CMK (cell line): ENCODE measurements at places on chromosomes 13 and 19.

- no peak for DNase-seq
Observed at GRCh38 chr13:95023405-95023804, 277.8 kb downstream of the ABCC4 start.

- no peak for DNase-seq
Observed at GRCh38 chr13:39527961-39528660, 74.9 kb downstream of the LHFPL6 start.

DNA sequence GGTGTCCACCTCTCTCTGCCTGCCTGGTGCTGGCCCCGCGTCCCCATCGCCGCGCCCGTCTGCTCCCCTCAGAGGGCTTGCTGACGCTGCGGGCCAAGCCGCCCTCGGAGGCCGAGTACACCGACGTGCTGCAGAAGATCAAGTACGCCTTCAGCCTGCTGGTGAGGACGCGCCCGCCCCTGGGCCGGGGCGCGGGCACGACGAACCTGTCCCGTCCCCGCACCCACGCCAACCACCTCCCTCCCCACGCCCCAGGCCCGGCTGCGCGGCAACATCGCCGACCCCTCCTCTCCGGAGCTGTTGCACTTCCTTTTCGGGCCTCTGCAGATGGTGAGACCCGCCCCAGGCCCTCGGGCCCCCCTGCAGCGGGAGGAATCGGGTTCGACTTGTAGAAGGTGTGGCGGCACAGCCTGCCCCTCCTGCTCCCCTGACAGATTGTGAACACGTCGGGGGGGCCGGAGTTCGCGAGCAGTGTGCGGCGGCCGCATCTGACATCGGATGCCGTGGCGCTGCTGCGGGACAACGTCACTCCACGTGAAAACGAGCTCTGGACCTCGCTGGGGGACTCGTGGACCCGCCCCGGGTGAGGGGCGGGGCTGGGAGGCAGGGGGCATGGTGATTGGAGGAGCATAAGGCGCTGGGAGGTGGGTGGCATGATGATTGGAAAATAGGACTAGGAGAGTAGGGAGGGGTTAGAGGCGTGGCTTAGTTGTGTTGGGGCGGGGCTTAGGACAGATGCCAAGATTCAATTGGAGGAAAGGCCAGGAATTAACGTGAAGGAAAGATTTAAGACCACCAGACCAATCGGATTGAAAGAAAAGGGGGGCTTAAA is 6.6 kb downstream of the EPS8L1 start:
- peak; percentile 90 for DNase-seq

DNA sequence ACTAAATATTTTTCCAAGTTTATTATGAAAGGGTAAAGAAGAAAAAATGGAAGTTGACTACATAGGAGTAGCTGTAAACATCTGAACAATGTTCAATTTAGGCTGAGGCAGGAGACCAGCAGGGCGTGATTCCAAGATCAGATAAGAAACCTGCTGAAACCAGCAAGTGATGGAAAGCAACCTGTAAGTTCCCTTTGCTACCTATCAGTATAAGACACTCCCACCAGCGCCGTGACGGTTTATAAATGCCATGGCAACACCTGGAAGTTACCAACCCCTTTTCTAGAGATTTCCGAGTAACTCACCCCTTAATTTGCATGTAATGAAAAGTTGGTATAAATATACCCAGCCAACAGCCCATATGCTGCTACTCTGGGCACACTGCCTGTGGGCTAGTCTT is 1.1 kb upstream of the ZNF45 start:
- DNase-seq: no peak

DNA sequence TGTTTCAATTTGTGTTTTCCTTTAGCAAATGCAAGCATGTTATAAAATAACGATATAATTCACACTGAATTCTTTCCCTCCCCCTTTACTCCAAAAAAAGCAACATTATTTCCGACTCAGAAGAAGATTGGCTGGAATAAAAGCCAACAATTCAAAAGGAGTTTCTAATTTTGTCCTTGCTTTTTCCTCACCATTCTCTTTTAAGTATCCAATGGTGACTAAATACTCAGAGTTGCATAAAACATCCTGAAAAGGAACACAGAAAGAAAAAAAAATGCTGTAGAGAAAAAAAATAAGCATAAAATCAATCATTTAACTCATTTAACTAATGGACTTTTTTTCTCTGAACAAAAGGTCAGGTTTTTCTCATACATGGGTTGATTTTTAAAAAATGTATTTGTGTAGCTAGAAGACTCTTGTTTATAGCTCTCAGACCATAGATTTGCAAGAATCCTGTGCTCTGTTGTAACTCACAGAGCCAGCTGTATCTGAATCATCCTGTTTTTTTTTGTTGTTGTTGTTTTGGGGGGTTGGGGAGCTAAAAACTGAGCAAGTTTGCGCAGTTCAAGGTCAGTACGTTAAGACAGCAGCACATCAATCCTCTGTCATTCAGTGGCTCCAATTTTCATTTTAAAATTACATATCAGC is 108.1 kb downstream of the PCDH17 start:
- no peak for DNase-seq

GRCh38 chr13:45511310-45512097 is 46.8 kb downstream of the COG3 start:
- DNase-seq: peak; percentile 12

DNA sequence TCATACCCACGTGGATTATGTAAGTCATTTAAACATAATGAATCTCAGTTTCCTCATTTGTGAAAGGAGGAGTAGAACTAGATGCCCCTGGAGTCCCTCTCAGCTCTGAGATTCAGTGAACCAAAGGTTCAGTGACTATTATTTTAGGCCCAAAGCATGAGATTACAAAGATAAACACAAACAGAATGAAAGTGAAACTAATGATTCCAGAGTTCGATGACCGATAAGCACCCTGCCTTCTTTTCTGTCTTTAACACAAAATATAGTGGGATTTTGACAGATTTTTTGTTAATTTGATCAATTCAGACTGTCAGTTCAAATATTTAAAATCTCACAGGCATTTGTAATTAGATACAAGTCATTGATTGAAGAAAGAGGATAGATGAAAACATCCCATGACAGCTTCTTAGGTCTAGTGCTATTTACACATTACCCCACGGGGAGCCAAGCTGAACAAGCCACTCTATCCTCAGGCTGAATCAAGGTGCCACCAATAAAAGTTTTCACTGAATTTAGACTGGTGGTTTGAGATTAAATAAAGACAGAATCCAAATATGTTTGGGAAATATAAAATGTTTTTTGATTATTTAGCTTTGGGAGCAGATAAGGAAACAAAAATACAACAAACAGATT is 64.6 kb upstream of the RAP2A start:
- no peak for DNase-seq

- DNase-seq: no peak
Observed at GRCh38 chr19:7326105-7326877, 22.4 kb upstream of the ARHGEF18 start.

DNA sequence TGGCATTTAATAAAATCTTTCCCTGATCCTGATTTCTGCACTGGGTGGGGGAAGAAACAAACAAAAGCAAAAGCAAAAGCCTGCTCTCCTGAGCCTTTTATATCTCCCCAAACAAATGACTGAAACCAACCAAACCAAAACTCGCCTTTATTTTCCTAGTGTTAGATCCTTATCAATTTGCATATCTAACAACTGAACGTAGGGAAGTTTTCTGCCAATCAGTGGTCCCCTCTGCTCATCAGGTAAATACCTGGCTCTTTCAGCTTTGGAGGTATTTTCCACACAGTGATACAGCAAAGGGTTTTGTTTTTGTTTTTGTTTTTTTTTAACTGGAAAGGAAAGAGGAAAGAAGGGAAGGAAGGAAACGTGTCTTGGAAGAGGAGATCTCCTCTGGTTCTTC is 3.3 kb downstream of the AMER2 start:
- DNase-seq: no peak

DNA sequence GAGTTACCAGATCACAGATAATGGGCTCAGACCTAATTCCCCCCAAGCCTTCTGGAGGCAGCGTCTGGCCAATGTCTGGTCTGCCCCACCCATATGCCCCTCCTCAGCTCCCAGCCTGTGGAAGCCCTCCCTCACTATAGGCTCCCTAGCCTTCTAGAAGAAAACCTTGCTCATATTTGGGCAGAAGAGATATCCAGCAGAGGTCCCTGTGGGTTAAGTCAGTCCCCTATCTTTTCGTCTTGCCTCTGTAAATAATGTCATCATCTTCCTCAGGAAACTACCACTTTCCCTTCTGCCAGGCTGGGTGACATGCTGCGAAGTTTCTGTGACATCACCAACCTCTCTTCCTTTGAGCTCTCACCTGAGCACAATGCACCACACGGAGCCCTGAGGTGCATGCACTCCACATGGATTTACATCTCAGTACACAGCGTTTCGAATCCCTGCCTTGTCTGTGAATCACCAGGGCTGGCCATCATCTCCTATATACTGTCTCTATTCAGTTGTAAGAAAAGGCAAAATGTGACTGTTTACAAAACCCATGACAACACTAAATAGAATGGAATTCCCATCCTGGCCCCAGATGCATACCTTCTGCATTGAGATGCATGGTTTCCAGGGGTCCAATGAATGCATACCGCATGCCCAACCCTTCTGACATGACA is 112.8 kb downstream of the CRYL1 start:
- DNase-seq: peak; percentile 14

GRCh38 chr13:111114362-111115060 is 599 bp upstream of the ARHGEF7 start:
- no peak for DNase-seq

- peak; percentile 18 for DNase-seq
Observed at GRCh38 chr13:68697551-68697950, 1410.1 kb upstream of the ATXN8OS start.

GRCh38 chr19:18869781-18870530 is 26.0 kb downstream of the CERS1 start:
- no peak for DNase-seq

- DNase-seq: no peak
Observed at GRCh38 chr19:29908963-29909944, 32.8 kb upstream of the URI1 start.

DNA sequence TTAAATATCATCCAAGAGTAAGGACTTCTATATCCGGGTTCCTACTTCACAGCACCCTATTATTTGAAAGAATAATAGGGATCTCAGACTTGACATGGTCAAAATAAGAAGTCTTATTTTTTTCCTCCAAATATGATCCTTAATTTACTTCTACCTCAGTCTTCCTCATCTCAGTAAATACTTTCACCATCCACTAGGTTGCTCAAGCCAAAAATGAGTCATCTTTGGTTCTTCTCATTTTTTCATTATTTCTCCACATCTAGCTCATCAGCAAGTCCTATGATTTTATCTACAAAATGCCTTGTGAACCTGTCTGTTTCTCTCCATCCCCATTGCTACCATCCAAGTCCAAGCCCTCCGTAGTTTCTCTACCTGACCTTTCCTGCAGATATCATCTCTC is 121.9 kb upstream of the GJB6 start:
- no peak for DNase-seq

DNA sequence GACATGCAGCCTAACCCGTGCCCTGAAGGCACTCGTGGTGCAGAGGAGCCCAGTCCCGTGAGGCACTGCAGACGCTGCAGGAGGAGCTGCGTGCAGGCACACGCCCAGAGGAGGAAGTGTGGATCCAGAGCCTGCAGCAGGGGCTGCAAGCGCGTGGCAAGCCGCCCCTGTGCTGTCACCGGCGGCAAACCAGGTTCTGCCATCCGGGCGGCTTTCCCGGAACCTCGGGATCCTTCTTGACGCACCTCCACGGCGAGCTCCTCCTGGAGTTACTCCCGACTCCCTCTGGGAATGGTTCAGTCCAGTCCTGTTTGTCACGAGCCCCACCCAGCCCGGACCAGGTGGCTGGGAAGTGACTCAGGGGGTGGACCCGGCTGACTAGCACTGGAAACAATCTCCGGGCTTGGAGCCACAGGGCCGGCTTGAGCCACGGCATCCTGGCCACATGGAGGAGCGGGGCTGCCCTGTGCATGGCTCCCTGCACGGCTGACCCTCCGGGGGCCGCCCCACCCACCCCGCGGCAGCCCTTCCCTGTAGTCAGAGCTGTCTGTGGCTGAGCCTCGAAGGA is 10.2 kb downstream of the DPP9 start:
- DNase-seq: no peak

DNA sequence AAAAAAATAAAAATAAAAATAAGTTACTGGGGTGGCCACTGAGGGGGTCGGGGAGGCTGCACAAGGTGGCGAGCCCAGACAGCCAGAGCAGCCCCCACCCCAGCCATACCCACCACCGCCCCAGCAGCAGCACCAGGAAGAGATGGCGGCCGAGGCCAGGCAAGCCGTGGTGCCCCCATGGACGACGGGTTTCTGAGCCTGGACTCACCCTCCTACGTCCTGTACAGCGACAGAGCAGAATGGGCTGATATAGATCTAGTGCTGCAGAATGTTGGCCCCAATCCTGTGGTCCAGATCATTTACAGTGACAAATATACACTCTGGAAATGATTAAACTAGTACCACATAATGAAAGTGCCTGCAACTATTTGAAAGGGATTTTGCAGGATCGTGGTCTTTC is 71.6 kb upstream of the ZDHHC20 start:
- DNase-seq: no peak

- DNase-seq: no peak
Observed at GRCh38 chr19:17893766-17894165, 22.0 kb downstream of the SLC5A5 start.

- no peak for DNase-seq
Observed at GRCh38 chr13:27868641-27869435, 51.0 kb upstream of the PDX1 start.

GRCh38 chr13:38520041-38520440 is 166.8 kb upstream of the FREM2 start:
- DNase-seq: no peak

GRCh38 chr19:47518139-47518538 is 3.3 kb upstream of the NAPA start:
- DNase-seq: no peak

- DNase-seq: no peak
Observed at GRCh38 chr19:41551212-41551610, 24.8 kb upstream of the CEACAM21 start.

DNA sequence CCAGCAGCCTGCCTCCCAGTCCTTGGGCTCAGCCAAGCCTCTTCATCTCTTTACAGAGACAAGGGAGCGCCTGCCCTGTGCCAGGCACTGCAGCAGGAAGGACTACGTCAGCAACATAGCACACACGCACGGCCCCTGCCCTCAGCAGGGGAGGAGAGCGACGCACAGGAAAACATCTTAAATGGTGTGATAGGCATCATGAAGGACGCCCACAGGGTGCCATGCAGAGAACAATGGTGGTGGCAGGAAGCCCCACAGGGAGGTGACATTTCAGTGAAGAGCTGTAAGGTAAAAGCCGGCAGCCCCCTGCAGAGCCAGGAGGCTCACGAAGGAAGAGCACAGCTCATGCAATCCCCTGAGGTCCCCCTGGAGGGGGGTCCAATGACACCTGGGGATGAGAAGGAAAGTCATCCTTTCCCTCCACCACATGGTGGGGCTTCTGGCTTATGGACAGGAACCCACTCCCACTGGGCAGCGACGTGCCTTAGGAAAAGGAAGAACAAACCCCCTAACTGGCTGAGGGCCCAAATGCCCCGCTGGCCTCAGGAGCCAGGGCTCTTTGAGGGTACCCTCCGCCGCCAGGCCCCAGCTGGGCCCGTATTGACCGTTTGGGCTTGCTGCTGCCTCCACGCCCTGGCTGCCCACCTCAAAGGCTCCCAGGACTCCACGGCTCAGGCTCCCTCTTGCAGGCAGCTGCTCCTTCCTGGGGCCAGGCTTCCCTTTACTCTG is 37.3 kb upstream of the C13orf42 start:
- DNase-seq: no peak

- DNase-seq: no peak
Observed at GRCh38 chr13:56706485-56706884, 434.2 kb upstream of the PRR20A start.

- DNase-seq: no peak
Observed at GRCh38 chr19:11519138-11519537, 9.8 kb downstream of the ECSIT start.

- DNase-seq: no peak
Observed at GRCh38 chr13:112900226-112900600, 68.8 kb upstream of the MCF2L start.

- DNase-seq: no peak
Observed at GRCh38 chr13:95160112-95160906, 140.9 kb downstream of the ABCC4 start.
